ENCODE measurements at places on chromosomes 2 and 18. TPM values are rescaled to one million over a fixed set of nuclear protein-coding genes. Genes with fewer than 3 reads are reported as not detected.

CNTNAP5 gene
- not detected for polyA plus RNA-seq

ALS2 gene
- polyA plus RNA-seq = 21.9 TPM

CFC1 gene
- polyA plus RNA-seq = not detected

IL1RN gene
- not detected for polyA plus RNA-seq

EHD3 gene
- polyA plus RNA-seq = 48.6 TPM

VWA3B gene
- not detected for polyA plus RNA-seq

RAB3GAP1 gene
- polyA plus RNA-seq = 47.5 TPM

NXPH2 gene
- not detected for polyA plus RNA-seq

MAP2 gene
- 0.69 TPM for polyA plus RNA-seq

GNAL gene
- 0.46 TPM for polyA plus RNA-seq

CDH7 gene
- not detected for polyA plus RNA-seq

DNA sequence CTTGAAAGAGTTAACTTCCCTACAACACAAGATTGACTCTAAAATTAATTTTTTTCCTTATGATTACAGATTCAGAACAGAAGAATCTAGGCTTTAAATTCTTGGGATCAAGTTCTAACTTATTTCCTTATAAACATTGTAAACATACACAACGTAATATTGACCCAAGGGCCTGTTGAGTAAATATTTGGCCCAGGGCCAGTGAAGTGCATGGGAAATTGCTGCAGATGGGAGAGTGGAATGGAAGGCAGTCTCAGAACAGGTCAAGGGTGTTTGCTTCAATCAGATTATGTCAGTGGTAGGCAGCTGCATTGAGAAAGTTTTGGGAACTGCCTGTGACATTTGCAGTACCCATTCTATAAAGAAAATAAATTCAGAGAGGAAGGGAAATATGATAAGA, 137.6 kb downstream of the MYO1B start:
- DNase-seq = peak; percentile 43

DNA sequence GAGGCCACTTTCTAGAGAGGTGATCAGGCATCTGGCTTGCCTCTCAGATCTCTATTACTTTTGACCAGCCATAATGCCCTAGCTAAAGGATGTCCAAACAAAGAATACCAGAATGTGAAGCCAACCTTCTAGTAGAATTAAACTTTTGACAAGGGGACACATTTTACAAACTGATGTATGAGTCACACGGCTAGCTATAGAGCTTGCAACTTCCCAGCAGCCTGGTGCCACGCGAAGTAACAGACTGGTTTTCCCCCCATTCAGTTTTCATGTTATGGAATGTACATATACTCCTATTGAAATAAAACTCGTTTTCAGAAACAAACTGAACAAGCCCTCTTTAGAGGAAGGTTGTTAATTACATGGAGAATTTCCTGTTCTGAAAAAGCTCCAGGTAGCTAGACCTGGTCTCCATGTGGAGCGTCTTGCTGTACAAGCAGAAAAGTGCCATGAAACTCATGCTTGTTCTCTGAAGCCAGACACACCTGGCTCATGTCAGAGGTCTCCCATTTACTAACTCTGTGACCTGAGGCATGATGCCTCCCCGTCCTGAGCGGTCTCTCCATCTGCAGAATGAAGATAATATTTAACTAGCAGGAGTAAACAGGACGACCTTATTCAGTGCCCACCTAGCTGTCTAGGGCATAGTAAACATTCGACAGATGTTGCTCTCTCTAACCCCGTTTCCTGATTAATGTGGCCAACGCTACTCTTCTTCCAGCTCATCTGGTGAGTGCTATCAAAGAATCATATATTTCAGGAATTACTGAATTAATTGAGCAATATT, 81.5 kb upstream of the MAP3K20 start:
- DNase-seq = no peak

DNA sequence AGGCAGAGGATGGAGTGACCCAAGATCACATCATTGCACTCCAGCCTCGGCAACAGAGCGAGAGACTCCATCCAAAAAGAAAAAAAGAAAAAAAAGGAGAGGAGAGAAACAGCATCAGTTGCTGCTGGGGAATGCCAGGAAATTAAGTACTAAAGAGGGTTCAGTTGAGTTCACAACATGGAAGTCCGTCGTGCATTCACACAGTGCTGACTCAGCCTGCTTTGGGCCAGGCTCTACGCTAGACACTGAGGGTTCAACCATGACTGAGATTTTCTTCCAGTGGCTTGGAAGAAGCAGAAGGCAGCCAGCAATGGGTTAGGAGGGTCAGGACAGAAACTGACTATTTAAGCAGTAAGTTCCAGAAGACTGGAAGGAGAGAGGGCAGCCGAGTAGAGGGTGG, 108.8 kb downstream of the FMNL2 start:
- no peak for DNase-seq

- DNase-seq = no peak
These were observed 910 bp downstream of the SRSF7 start for GRCh38 chr2:38750011-38750890.

GRCh38 chr2:234963773-234964615, 12.2 kb downstream of the SH3BP4 start:
- DNase-seq = no peak

- no peak for DNase-seq
These were observed 36.8 kb upstream of the LCLAT1 start for GRCh38 chr2:30410217-30410616.

- peak; percentile 90 for DNase-seq
These were observed 32.3 kb downstream of the STEAP3 start for GRCh38 chr2:119255760-119256581.

DNA sequence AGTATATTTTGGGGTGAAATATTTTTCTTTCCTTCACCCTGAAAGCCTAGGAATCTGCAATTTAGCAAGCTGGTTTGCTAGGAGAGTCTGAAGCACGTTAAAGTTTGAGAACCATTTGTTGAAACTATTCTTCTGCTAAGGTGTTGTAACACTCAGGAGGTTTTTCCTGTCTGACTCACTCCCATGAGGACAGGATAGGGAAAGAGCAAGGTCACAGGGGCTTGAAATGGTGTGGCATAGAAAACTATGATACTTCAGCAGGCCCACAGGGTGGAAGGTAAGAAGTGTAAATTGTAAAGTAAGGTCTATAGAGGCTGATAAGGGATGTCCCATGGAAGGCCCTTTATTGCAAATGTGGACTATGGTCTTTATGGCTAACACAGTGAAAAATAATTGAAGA, 177.7 kb upstream of the ZC3H15 start:
- DNase-seq = no peak

DNA sequence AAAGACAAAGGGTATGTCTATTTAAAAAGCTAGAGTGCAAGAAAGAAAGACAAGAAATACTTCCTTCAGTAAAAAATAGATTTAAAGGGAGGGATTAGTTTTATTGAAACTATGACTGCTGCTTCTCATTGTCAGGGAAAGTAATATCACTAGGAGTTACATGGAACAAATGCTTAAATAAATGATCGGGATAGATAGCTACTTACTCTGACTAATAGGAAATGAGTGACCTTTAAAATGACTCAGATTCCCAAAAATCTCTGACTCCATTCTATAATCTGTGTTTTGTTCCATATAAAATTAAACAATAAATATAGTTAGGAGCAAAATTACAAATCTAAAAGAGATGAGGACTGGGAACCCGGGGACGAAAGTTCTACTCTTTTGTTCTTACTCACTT, 669.3 kb downstream of the NR4A2 start:
- no peak for DNase-seq

GRCh38 chr2:41924709-41925408, 123.0 kb upstream of the PKDCC start:
- no peak for DNase-seq

DNA sequence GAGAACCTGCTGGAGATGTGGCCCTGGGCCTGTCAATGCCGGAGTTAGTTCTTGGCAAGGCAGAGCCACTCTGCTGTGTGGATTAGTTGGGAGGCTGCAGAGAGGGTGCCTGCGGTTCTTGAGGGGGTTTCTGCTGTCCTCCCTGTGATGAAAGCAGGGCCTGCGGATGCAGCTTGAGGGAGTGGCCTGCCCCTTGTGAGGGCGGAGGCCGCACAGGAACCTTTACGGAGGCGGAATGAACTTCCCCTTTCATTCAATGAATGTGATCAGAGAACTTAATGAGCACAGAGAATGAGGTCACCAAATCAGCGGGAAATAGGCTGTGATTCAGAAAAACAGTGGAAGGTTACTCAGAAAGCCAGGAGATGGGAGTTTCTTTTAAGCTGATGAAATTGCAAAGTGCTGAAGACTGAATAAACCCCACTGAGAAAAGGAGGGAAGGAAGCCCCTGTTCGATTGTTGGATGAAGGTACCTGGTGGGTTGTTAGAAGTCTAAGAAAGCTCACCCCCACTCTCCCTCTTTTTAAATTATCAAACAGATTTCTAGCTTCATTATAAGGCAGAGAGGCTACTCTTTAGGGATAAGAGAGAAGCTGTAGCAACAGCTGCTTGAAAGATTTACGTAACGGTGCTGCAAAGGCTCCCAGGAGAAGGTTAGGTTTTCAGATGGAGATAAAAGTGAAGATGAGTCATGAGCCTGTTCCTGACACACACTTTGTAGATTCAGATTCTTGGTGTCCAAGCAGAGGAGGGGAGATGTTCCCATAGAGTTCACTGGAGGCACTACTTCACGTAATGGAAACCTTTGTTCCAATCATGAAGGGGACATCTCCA, 47.4 kb downstream of the VWA3B start:
- DNase-seq = no peak

All from AG04450 (cell line).